NCI-H2081 treated with DMSO at 0.1 percent for 48 hours (cell line): ENCODE measurements at places on chromosomes 5 and 9.

DNA sequence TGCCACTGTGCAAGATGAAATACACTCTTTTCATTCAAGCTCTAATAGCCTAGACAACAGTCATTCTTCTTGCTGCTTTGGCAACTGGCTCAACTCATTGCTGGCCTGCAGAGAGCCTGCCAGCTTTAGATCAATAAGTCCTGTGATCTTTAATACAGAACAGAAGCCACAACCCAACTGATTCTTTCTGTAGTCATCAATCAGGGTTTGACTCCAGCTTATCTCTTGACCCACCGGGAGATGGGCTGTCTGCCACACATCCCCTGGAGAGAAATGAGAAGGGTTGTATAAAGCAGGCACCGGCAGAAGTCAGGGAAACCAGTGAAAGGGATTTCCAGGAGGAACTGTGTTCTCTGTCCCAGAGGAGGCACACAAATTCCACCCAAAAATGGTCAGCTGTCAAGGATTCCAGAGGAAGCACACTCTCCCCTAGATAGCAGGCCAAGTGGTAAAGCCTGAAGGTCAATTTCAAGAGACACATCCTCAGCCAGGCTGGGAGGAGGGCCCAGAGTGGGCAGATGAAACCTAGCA is 24.5 kb downstream of the LHFPL2 start:
- DNase-seq, result no peak

DNA sequence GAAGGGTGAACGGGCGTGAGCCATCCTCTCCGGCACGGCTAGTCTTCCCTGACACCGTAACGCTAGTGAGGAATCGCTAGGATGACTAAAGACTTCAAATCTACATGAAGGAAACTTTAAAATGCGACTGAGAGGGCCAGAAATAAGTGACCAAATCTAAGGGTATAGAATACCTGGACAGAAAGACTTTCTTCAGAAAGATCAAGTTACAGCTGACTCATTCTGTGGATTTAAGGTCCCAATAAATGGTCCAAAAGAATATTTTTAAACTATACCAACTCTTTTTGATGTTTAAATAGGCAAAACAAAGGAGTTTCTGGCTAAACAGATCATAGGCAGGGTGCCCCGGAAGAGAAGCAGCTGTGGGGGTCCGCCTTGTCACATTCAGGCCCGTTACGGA is 38.9 kb upstream of the CEP72 start:
- DNase-seq, result no peak

- no peak for DNase-seq
These were observed 139.4 kb downstream of the ATG10 start for GRCh38 chr5:82111191-82111590.

- DNase-seq, result no peak
These were observed 53.6 kb downstream of the RAB24 start for GRCh38 chr5:177249761-177250537.

- no peak for DNase-seq
These were observed 49.4 kb downstream of the TRPM6 start for GRCh38 chr9:74838351-74838750.

GRCh38 chr9:128216781-128217553 is 13.8 kb downstream of the DNM1 start:
- no peak for DNase-seq

- DNase-seq, result no peak
These were observed 69.1 kb downstream of the ARRDC3 start for GRCh38 chr5:91313757-91314673.

- no peak for DNase-seq
These were observed 86.6 kb downstream of the EHMT1 start for GRCh38 chr9:137705443-137705863.

GRCh38 chr5:155696362-155696761 is 630.6 kb upstream of the SGCD start:
- no peak for DNase-seq

- DNase-seq, result no peak
These were observed 50.0 kb downstream of the CRB2 start for GRCh38 chr9:123406016-123406415.

GRCh38 chr9:129236441-129237145 is 58.5 kb upstream of the IER5L start:
- no peak for DNase-seq

DNA sequence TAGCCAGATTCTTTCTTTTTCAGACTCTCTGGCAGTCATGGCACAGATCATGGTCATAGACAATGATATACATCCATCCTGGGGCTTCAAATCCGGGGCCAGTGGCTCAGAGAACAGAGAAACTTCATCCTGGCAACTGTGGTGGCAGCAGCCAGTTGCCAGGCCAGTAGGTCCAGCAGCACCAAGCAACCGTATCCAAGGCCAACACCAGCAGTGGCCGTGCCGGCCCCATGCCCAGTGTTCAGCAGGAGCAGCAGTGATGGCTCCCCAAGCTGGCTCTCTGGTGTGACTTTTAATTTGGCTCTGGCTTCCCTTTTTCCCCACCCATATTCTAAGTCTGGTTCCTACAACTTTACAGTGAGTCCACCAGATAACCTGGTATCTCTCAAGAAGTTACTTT is 300.5 kb downstream of the DEPDC1B start:
- no peak for DNase-seq

DNA sequence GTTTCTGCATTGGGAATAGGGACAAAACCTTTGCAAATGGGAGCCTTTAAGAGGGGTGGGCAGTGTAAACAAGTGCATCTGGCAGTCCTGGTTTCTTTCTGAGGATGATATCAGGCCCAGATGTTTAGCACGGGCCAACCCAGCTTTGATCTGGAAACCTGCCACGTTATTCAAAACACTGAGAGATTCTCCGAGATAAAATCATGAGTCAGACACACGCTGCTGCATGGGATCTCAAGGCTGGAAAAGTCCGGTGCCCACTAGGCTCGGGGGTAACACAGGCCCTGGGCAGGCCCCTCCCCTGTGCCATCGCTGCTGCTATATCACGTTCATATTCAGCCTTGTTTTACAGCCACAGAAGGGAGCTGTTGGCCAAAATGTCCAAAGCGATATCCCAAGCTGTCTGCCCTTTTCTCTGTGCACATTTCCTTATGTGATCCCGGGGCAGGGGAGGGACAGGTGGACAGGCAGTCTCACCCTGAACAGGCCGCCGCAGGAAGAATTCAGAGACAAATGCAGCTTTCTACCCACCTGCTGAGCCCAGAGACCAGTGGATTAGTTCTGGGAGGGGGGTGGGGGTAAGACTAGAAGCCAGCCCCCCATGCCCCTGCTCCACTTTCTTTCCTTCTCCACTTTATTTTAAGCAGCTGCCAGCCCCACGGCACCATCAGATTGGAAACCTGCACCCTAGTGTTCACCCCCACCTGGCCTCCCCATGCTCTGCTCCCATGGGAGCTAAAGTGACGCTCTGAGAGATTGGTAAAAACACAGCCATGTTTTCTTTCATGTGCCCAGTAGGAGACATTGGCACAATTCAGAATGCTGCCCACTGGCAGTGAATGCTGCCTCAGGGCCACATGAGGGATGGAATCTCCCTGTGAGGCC is 63.1 kb downstream of the TMOD1 start:
- DNase-seq, result no peak

DNA sequence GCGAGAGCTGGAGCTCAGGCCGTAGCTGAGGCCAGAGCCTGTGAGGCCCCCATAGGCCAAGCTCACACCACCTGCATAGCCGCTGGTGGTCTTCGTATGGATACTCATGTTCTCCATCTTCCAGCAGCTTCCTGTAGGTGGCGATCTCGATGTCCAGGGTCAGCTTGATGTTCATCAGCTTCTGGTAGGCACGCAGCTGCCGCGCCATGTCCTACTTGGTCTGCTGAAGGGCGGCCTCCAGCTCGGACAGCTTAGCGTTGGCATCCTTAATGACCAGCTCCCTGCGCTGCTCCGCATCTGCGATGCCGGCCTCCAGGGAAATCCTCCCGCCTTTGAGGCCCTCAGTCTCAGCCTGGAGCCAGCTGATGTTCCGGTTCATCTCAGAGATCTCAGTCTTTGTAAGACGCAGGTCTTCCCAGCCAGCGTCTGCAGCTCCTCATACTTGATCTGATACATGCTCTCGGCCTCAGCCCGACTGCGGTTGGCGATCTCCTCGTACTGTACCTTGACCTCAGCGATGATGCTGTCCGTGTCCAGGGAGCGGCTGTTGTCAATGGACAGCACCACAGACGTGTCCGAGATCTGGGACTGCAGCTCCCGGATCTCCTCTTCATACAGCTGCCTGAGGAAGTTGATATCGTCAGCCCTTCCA is 172.1 kb downstream of the PPP2R2B start:
- no peak for DNase-seq

GRCh38 chr5:111953351-111954127 is 196.5 kb upstream of the NREP start:
- DNase-seq, result no peak

GRCh38 chr9:16197578-16198370 is 644.9 kb downstream of the CCDC171 start:
- DNase-seq, result no peak

GRCh38 chr9:6870650-6871477 is 113.1 kb downstream of the KDM4C start:
- no peak for DNase-seq

GRCh38 chr9:96294159-96294545 is 7.8 kb downstream of the HSD17B3 start:
- DNase-seq, result no peak

DNA sequence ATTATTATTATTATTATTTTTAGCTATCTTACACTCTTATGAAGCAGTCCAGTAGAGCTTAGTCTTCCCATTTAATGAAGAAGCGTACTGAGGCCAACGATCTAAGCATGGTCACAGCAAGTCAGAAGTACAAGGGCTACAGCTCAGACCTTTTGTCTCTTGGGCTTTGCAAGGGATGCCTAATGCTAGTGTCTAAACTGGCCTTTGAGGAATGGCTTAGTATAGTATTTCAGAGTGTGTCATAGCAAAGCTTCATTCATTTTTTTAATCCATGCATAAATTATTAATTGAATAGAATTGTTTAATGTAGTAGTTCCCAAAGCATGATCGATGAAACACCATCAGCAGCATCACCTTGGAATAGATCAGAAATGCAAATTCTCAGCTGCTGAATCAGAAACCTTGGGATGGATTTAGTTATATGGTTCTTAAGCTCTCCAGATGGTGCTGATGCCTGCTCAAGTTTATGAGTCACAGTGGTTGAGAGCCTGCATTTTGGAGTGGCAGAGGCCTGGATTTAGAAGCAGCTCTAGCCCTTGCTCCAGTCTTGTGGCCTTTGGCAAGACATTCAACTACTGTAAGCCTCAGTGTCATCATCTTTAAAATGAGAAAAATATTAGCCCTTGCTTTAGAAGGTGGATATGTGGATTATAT is 6.1 kb downstream of the IL12B start:
- DNase-seq, result no peak

GRCh38 chr9:96777426-96777864 is 442 bp downstream of the ZNF510 start:
- no peak for DNase-seq

DNA sequence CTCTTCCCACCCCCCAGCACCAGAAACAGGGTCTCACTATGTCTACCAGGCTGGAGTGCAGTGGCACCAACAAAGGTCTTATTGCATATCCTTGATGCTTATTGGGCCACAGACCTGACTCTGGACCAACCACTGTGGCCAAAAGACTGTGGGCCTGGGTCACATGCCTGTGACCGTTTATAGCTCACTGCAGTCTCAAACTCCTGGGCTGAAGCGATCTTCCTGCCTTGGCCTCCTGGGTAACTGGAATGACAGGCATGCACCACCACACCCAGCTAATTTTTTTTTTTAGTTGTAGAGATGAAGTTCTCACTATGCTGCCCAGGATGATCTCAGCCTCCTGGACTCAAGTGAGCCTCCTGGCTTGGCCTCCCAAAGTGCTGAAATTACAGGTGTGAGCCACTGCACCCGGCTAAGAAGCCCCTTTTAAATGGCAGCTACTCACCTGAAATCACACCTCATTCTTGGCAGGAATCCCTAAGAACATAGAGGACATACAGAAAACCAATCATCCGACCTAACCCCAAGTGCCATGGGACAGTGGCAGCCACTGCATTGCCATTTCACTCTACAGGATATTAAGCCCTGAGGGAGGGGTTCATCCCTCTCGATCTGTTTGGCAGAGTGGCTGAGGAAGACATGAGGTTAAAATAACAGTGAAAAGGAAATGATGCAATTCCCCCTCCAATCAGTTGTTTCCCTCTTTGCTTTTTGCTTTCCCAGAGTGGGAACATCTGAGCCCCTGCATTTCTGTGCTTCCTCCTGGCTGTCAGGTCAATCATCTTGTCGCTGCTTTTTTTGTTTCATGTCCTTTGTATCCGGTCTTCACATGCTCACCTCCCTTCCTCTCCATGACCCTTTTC is 74.6 kb downstream of the LRRC70 start:
- no peak for DNase-seq

DNA sequence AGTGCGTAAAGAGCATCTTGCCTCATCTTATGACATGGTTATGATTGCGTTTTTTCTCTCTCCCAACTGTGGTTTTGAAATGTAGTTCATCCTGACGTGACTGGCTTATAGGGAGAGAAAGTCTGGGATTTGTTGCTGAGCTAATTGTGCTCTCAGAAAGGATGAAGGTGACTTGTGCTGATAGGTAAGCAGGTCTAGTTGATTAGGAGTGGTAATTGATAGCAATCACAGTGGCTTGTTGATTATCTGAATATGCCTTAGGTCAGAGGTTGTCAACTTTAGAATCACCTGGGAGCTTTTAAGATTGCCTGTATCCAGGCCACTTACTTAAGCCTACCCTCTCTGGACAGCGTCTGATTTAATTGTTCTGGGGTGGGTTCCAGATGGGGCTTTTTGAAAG is 117.8 kb downstream of the TLE4 start:
- no peak for DNase-seq

DNA sequence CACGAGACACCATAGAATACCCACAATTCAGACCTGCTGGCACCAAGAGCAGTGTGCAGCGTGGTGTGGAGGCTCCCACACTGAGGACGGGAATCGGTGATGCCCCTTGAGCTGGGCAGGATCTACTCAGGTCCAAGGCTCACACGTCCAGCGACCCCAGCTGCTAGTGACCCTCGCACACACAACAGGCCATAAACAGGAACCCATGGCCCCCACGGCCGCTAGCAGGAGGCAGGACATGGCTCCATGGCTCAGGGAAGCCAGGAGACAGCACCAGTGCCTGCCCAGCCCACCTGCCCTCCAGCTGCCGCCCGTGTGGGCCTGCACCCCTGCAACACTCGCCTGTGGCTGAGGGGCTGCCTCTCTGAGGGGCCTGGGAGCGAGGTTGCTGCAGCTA is 43.4 kb upstream of the SLC9A3 start:
- no peak for DNase-seq

GRCh38 chr9:224582-225520 is 10.2 kb downstream of the DOCK8 start:
- DNase-seq, result no peak

DNA sequence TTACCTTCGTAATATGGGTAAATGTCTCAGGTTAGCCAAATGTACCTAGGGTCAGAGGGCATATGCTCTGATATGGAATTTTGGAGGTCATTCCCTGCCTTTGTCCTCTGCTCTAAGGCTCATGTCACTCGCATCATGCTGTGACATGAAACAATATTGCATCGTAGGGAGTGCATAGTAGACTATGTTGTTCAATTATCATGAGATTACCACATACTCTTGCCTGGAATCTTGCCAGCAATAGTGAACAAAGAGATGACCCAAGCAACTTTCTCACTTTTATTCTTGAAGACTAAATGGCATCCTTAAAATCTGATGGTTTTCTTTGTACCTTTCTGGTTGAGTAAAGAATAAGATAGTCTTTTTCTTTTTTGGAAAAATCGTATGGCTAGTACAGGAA is 27.6 kb downstream of the ZNF462 start:
- DNase-seq, result no peak
